ENCODE measurements at places on chromosomes 6 and 20. TPM values are rescaled to one million over a fixed set of nuclear protein-coding genes. Genes with fewer than 3 reads are reported as not detected.
A peak's percentile ranks its signal among the peaks of the same experiment; 100 is the strongest.

DNA sequence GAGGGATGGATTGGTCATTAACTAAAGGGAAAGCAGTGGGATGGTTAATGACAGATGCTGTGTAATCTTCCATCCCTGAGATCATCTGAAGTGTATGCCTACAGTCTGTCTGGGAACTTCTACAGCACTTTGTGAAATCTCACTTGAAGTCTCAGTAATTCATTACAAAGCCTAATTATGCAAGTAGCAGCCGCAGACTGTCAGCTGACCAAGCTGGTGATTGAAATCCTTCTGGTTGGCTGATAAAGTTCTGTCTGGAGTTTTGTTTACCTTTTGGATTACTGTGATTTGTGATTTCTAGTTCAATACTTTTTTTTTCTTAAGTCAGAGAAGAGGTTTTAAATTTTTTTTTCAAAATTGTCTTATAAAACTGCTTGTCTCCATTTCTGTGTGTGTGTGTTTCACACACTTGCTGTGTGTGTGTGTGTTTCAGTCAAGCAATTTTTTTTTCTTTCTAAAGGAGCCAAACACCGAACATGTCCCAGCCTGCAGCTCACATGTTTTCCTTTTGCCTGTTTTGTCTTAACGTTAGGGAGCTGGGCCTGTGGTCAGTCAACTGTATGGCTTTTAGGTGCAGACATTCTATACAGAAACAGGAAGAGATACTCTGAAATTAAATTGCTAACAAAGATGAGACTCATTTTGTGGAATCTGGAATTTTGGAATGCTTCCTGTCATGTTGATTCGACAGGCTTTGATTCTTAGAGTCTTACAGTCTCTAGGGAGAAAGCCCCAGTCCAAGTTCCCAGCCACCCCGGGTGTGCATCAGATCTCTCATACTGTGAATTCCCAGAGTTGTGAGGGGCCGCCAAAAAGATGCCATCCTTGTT, 28.5 kb upstream of the ADGRF4 start:
- DNase-seq = peak; percentile 25

DNA sequence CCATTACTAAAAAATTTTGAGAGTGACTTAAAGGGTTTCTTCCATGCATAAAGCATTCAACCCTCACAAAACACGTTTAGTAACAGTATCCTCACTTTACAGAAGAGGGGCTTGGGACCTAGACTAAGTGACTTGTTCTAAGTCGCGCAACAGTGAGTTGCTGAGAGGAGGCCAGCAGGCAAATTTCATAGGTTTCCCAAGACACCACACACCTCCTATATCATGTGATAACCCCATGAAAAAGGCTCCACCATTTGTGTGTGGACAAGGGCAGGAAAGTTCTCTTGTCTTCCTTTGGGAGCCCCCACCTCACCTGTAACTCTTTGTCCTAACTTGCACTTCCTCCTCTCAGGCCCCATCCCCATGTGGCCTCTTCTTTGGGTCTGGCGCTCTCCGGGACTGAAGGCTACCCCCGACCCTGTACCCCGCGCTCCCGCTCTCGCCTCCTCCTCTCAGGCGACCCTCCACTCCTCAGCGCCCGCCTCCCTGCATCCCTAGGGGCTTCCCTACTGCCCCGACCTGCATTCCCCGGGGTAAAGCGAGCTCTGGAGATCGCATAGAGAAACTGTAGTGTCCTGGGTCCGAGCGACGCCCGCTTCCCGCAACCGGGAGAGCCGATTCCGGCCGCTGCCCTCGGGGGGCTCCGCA, 392 bp downstream of the PSMB8 start:
- no peak for DNase-seq

DNA sequence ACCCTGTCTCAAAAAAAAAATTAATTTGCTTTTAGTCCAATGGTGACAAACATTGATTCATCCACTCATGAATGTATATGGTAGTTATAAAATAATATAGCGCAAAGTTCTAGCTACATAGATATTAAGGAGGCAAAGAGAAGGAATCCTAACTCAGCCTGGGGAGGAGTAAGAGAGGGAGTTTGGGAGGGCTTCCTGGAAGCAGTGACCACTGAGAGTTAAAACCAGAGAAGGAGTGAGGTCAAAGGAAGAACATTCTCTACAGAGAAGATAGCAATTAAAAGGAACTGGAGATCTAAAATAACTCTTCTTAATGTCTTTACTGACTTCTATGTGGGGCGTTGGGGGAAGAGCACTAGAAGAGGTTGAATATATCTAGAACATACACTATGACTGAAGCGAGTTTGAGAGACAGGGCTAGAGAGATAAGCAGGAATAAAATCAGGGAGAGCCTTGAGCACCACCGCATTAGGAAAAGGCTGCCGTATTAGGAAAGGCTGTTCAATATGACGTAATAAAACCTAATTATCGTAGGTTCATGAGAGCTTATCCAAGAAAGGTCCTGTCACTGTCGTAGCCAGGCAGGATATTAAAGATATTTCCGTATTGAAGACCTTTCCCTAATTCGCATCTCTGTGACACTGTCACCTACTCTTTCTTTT, 81.8 kb upstream of the CNKSR3 start:
- no peak for DNase-seq

Gene MACROD2
- 8.8 TPM for total RNA-seq

Gene CNKSR3
- 8.6 TPM for total RNA-seq

Gene ADGRF1
- 0.66 TPM for total RNA-seq

GRCh38 chr6:116531675-116532570, 13.6 kb downstream of the TRAPPC3L start:
- DNase-seq = no peak

GRCh38 chr6:166826264-166826663, 130.1 kb downstream of the RNASET2 start:
- no peak for DNase-seq

DNA sequence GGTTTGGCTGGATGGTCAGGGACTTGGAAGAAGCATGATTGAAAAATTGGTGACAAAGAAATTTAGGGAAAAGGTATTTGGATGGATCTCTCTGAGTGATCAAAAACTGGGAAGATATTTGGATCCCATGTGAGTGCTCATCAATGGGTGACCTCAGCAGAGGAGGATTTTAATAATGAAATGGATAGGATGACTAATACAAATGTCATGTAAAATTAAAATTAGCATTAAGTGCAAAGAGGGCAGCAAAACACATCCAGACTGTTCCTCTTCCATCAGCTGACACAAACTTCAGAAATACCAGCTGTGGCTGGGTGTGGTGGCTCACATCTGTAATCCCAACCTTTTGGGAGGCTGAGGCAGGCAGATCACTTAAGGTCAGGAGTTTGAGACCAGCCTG, 151.7 kb downstream of the THBS2 start:
- DNase-seq = no peak

Gene BAG2
- 2.2 TPM for total RNA-seq

Gene PPP1R14C
- total RNA-seq = 3.3 TPM

GRCh38 chr6:76381612-76382011, 309.1 kb upstream of the IMPG1 start:
- no peak for DNase-seq

Gene KHDC1L
- not detected for total RNA-seq

- no peak for DNase-seq
Measured at GRCh38 chr6:159089443-159089842, 44.7 kb upstream of the TAGAP start.

DNA sequence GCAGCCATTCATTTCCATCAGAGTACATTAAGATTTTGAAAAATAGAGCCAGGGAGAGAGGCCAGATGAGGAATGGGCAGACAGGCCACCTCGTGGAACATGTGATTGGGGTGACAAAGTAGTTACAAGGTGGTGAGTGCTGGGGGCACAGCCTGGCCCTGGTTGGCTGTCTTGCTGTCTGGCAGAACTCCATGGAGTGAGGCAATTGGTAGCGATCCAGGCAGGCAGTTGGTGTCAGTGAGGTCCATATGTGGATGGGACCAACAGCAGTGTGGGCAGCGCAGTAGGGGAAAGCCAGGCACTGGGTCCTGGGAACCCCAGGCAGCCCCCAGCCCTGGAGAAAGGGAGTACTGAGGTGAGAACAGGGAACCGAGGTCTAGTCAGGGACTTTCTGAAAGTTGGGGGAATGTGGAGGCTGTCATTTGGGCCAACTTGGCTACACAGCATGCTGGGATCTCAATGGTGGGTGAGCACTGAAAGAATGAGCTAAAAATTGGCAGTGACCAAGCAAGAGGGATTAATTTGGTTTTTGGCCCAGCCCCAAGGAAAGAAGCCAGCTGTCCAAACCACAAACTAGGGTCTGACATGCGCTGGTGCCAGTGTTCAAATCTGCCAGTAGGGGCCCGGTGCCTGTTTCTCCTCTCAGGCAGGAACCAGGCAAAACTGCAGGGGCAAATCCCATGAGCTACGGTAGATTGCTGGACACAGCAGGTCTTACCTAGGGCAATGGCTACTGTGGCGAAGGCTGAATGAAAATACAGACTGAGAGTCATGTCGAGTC, 61.4 kb upstream of the E2F3 start:
- DNase-seq = no peak

DNA sequence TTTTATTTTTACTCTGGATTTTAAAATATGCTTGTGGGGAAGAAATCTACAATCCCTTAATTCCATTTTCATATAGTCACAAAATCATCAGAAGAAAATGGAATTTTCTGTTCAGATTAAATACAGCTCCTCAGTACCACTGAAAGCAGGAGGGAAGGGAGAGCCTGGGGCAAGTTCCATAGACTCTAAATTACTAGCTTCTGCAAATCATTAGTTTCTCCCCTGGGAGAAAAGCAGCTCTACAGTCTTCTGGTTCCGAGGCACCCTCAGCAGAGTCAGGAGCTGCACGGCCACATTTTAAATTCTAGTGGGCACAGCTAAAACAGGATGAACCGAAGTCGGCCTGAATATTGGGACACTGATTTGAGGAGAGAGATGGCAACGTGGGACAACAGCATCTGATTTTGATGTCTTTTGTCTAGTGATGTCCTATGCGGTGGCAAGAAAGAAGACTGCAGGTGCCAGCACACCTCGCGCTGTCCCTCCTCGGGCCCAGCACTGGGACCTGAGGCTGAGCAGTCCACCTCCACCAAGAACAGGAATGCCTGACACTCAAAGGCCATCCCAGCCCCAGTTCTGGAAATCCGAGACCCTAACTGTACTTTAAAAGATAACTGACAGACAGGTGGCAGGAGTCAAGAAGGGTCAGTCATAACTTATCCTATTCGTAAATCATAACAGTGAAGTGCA, 90.7 kb downstream of the FOXC1 start:
- no peak for DNase-seq

Gene SLPI
- total RNA-seq = 30.6 TPM

GRCh38 chr6:158999154-158999665, 792 bp downstream of the RSPH3 start:
- peak; percentile 34 for DNase-seq

DNA sequence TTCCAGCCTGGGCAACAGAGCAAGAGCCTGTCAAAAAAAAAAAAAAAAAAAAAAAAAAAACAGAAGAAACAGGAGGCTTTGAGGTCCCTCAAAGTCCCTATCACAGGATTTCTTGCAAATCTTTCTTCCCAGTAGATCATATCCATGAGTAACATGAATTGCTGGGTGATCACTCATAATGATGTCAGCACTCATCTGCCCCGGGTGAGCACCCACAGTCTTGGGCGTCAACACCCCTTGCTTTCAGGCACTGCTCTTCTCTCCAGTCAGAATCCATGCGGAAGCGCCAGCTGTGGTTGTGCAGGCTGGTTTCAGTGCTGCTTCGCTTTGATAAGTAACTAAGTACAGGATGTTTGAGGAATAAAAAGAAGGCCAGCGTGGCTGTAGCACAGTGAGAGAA, 40.2 kb upstream of the INSM1 start:
- no peak for DNase-seq

DNA sequence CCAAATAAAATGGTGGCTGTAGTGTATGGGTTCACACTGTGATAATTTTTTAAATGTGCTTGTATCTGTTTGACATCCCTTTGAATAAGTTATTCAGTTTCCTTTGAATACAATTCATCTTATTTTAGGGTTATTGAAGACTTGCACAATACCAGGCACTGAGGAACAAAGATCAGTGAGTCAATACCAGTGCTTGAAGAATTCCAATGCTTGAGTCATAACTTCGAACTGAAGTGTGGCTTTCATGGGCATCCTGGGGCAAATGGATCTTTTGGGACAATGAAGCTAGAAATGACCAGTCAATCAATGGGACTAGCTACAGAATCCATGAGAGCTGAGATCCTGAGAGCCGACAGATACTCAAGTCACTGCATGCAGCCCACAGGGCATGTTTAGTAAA, 349.9 kb upstream of the FLRT3 start:
- no peak for DNase-seq

- DNase-seq = no peak
Measured at GRCh38 chr20:37455659-37456058, 65.4 kb upstream of the NNAT start.

- DNase-seq = no peak
Measured at GRCh38 chr6:132261354-132261753, 139.9 kb downstream of the MOXD1 start.

- no peak for DNase-seq
Measured at GRCh38 chr6:74731204-74731603, 474.6 kb downstream of the COL12A1 start.

- peak; percentile 50 for DNase-seq
Measured at GRCh38 chr6:36851149-36851614, 11.9 kb upstream of the CPNE5 start.

- no peak for DNase-seq
Measured at GRCh38 chr6:157284738-157285421, 38.4 kb downstream of the TMEM242 start.

DNA sequence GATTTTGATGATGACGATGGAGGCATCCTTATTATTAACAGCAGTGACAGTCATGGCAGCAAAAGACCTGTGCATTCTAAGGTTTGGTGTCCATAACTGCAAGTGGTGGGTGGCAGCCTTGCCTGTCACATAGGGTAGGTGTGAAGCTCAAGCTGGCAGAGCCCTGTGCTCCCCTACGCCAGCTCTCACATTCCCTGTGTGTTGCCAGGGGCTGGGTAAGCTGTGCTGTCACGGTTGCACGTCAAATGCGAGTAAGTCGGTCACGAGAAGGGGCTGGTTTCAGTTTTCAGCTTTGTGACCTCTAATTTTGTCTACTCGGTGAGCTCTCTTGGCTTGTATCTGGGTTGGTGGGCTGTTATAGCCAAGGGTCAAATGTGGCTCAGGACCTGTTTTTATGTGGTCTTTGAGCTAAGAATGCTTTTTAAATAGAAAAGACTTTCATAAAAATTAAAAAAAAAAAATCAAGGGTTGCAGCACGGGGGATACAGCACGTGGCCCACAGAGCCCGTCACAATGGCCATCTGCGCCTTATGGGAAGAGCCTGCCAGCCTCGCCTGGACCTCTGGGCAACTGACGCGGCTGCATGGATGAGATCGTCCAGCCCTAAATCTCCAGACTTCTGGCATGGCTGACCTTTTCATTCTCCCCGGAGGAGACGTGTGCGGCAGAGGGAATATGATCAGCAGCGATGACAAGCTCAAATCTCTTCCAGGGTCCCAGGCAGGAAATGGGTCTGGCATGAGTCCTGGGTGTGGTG, 148.5 kb downstream of the PHACTR3 start:
- DNase-seq = no peak

DNA sequence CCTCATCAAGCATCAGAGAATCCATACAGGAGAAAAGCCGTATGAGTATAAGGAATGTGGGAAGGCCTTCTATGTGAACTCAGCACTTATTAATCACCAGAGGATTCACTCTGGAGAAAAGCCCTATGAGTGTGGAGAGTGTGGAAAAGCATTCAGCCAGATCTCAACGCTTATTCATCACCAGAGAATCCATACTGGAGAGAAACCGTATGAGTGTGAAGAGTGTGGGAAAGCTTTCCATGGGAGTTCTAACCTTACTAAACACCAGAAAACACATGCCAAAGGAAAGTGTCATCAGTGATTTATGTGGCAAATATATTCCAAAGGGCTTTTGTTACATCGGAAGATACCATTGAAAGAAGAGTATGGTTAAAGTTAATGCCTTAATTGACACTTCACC, 25.4 kb downstream of the ZKSCAN8 start:
- DNase-seq = no peak

GRCh38 chr6:89792881-89793280, 26.7 kb downstream of the MDN1 start:
- DNase-seq = no peak
